Activated T-cell treated with anti-CD3 and anti-CD28 coated beads for 24 hours (primary cell): ENCODE measurements at places on chromosomes 6 and 20.
A peak's percentile ranks its signal among the peaks of the same experiment; 100 is the strongest.

GRCh38 chr20:37873884-37874283 is 29.0 kb upstream of the VSTM2L start:
- no peak for DNase-seq

DNA sequence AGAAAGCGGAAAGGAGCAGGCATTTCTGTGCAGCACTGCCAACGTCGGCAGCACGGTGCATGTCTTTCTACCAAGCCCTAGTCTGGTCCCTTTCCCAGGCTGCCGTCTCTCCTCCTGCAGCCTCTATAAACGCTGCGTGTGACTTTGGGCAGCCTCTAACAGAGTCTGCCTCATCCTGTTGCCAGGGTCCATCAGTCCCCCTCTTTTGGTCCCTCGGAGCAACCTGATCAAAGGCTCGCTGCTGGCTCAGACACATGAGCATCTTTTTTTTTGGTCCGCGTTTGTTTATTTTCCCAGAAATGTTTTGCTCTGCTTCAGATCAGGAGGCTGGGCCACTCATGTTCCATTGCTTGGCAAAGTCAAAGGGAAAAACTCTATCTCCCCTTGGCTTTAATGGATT is 166.8 kb upstream of the CST7 start:
- no peak for DNase-seq

DNA sequence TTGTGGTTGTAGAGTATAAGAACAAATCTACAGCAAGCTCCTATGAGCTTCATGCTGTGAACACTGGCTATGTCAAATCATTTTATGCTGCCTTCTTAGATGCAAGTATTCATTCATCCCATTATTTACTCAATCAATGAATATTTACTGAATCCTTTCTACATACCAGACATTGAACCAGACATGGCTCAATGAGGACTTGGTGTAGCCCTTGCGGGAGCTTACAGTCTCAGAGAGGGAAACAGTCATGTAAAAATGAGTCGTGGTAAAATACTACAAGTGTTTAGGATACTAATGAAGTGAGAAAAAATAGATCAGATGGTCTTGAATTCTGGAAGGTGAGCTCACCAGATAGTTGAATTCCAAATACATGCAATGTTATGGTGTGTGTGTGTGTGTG is 44.8 kb upstream of the ENPP1 start:
- DNase-seq = no peak

GRCh38 chr20:61056116-61056515 is 195.9 kb upstream of the CDH4 start:
- no peak for DNase-seq

DNA sequence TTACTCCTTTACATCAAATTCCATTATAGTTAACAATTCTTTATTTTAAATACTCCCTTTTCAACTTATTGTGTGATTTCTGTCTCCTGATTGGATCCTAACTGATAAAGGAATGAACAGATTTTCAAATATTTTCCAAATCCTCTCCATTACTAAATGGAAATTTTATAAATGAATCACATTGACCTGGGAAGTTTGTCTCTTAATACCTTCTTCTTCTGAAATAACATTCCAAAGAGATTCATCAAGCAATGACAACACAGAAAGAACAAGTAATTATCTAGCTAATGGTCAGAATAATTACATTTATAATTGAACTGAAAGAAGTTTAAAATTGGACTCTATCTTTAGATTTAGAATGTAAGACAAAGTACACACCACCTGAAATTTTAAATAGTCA is 515.4 kb upstream of the PTCHD4 start:
- no peak for DNase-seq

DNA sequence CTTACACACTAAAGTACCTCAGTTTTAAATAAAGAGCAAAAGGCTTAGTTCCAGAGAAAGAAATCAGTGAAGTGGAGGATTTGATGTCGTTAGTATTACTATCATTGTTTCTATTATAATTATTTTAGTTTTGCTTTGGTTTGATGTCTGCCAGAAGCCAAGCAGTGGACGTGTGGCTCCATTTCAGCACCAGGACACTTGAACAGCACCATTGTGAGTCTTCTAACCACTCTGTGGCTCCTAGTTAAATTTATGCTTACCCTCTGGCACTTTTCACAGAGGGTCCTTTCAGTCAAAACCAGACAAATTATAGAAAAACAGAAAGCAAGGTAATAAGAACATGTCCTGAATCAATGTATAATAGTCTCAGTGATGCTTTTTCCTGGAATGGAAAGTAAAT is 3.4 kb downstream of the COL9A1 start:
- DNase-seq = no peak

DNA sequence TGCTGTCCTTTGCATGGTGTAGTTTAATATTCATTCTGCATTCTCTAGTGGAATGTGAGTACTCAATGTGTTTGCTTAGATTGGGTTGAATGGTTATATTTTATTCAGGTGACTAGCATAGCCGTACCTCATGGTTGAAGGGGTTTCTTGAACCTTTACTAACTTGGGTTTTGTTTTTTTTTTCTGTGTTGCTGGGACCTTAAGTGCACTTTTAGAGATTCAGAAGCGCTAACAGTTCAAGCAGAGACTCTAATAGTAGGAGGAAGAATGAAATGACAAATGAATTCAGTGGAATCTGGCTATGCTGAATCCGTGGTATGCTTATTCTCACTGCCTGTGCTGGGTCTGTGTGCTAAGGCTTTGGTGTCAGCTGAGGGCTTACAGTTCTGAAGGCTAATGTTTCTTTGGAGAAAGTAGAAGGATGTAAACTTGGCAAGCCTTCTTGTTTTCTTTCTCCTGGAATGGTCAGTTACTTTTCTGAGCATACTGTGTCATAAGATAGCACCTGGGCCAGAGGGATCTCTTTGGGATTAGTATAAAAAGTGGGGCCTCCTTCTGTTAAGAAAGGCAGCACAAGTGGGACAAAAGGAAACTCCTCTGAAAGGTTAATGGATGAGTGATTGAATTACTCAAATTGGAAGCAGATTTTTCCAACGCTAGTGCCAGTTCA is 28.7 kb downstream of the RNF144B start:
- DNase-seq = no peak

GRCh38 chr6:116229287-116229913 is 24.5 kb downstream of the TSPYL4 start:
- no peak for DNase-seq

- DNase-seq = no peak
Measured at GRCh38 chr20:59163631-59164530, at the start of gene ZNF831. Gene ZNF831 (plus strand): TSS chr20:59163821. CDS start chr20:59191020, 27,199 bp downstream.

DNA sequence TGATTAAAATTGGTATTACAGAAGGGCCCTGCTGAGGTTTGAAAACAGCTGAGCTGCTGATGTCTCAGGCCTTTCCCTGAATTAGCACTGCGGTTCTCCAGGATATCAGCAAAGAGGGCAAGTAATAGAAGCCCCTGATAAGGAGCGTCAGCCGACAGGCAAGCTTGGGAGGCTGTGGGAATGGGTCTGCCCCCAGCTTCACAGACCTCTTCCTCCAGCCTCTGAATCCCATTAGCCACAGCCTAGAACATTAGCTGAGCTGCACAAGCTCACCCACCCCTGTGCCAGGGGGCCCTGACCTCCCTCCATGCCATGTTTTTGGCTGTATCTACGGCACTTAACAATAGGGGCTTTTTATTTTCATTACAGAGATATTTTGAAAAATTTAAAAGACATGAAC is 59.9 kb downstream of the VAPB start:
- no peak for DNase-seq

- no peak for DNase-seq
Measured at GRCh38 chr6:15912505-15913400, 216.1 kb upstream of the MYLIP start.

DNA sequence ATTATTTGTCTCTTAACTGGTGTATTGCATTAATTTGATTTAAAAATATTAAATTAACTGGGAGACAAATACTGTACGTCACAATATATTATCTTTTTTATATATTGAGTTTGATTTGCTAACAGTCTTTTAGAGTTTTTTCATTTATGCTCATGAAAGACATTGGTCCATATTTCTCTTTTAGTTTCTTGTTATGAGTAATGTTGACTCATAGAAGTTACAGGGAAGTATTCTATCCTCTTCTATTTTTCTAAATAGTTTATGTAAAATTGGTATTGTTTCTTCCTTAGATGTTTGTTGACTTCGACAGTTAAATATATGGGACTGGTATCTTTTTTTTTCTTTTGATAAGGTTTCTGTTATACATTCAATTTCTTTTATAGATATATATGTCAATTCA is 1115.6 kb upstream of the CITED2 start:
- DNase-seq = no peak

DNA sequence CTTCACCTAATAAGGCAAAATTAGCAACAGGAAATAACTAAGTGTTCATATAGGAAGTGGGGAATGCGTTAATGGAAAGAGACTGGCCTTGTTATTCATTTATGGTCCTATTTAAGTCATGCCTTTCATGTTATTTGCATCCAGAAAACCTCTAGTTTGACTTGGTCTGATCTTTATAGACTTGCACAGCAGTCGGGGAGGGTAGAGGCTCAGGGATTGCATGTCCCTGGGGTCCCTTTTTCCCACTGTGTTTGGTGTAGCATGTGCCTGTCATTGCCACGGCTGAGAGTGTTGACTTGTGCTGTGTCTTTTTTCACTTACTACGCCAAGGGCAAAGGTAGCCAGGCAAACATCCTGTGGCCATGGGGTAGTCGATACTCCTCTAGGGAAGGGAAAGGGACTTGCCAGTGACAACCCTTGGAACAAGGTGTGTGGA is 105.4 kb upstream of the RIN2 start:
- DNase-seq = no peak

DNA sequence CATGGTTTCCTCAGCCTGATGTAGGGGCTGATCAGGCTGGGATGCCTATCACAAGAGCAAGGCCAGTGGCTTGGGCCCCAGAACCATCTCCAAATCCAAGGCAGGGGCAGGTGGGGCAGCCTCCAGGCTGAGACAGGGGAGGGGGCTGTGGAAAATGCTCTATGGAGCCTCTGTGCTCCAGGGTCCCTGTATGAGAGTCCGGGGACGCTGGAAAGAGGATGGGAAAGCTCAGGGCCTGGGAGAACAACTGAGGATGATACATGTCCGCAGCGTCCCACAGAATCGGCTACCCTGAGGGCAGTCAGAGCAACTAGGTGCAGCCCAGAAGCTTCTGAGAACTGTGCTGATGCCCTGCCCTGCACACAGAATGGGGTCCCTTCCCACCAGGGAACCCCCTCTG is 43.4 kb downstream of the CPXM1 start:
- no peak for DNase-seq

GRCh38 chr6:45613656-45614055 is 235.9 kb upstream of the SUPT3H start:
- DNase-seq = no peak

DNA sequence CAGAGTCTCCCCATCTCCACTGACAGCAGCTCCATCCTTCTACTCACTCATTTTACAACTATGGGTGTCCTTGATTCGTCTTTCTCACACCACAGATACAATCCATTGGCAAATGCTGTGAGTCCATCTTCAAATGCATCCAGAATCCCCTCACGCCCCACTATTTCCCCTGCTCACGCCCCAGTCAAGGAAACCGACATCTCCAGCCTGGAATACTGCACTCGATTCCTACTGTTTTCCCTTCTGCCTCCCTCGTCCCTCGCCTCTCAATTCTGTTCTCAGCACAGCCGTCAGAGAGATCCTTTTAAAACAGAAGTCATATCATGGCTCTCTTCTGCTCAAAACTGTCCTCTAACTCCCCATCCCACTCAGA is 4.7 kb downstream of the HLA-B start:
- DNase-seq = no peak

DNA sequence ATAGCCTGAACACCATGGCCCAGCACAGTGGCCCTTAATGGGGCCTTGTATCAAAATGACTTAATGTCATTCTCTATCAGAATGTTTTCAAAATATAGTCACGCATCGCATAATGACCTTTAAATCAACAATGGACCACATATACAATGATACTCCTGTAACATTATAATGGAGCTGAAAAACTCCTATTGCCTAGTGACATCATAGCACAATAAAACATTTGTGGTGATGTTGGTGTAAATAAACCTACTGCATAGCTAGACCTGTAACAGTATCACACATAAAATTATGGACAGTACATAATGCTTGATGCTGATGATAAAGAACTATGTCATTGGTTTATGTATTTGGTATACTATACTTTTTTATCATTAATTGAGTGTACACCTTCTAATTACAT is 9.3 kb downstream of the ELOVL5 start:
- no peak for DNase-seq

GRCh38 chr6:161829291-161829729 is 555.4 kb upstream of the AGPAT4 start:
- no peak for DNase-seq

- no peak for DNase-seq
Measured at GRCh38 chr20:46251211-46251673, 57.1 kb downstream of the CDH22 start.

GRCh38 chr20:47741669-47742608 is 43.3 kb downstream of the SULF2 start:
- no peak for DNase-seq

GRCh38 chr20:21622097-21622857 is 83.2 kb upstream of the PAX1 start:
- no peak for DNase-seq

- no peak for DNase-seq
Measured at GRCh38 chr6:4358414-4359107, 223.2 kb upstream of the ECI2 start.

DNA sequence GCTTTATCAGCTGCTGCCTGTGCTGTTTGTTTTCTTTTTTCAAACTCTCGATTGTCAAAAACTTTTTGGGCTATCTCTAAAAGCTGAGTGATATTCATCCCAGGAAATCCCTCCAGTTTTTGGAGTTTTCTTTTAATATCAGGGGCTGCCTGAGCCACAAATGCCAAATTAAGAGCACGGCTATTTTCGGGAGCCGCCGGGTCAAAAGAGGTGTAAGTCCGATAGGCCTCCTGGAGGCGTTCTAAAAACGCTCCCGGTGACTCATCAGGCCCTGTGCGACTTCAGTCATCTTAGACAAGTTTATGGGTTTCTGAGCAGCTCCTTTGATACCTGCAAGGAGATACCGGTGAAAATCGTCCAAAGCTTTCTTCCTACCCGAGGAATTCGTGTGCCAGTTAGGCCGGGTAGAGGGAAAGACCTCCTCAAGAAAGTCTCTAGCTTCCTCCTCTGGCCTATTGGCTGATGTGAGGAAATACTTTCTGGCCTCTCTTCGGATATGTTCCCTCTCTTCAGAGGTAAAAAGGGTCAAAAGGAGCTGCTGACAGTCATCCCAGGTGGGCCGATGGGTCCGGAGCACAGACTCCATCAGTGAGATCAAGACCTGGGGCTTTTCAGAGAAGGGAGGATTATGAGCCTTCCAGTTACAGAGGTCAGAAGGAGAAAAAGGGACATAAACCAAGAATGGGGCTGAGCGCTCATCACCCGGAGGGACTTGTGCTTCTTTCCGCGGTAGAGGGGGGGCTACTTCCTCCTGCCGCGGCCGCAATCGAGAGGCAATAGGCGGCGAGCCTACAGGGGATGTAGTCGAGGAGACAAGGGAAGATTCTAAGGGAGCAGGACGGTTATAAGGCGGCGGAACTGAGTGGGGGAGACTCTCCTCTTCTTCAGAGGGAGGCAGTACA is 151.1 kb downstream of the TRIM27 start:
- no peak for DNase-seq

- no peak for DNase-seq
Measured at GRCh38 chr20:16020971-16021370, 552.3 kb downstream of the KIF16B start.

GRCh38 chr6:73309535-73309784 is 44.6 kb downstream of the DPPA5 start:
- DNase-seq = no peak

- DNase-seq = peak; percentile 26
Measured at GRCh38 chr20:32574296-32575226, 10.6 kb downstream of the NOL4L start.

GRCh38 chr6:136728033-136728939 is 64.0 kb downstream of the MAP3K5 start:
- no peak for DNase-seq

- DNase-seq = no peak
Measured at GRCh38 chr6:170021579-170021978, 269.3 kb downstream of the DLL1 start.
